ENCODE measurements at places on chromosomes 16 and 17.
A peak's percentile ranks its signal among the peaks of the same experiment; 100 is the strongest.

DNA sequence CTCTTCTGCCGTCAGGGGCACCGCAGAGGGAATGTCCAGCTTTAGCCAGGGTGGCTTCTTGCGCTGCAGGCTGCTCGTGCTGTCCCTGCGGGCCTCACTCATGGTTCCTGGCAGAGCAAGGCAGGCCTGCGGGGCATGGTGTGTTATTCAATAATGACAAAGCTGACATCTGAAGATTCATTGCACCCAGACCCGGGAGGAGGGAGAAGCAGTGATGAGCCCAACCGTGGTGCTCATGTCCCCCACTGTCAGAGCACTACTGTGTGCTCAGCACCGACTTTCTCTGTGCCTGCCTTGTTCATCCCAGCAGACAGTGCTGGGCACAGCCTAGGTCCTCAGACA lies 7.5 kb downstream of the RHBDF1 start:
- DNase-seq, result no peak

- no peak for DNase-seq
Measured at GRCh38 chr17:76792348-76792747, 54.4 kb downstream of the MFSD11 start.

- DNase-seq, result no peak
Measured at GRCh38 chr17:78618264-78619066, 41.3 kb upstream of the DNAH17 start.

DNA sequence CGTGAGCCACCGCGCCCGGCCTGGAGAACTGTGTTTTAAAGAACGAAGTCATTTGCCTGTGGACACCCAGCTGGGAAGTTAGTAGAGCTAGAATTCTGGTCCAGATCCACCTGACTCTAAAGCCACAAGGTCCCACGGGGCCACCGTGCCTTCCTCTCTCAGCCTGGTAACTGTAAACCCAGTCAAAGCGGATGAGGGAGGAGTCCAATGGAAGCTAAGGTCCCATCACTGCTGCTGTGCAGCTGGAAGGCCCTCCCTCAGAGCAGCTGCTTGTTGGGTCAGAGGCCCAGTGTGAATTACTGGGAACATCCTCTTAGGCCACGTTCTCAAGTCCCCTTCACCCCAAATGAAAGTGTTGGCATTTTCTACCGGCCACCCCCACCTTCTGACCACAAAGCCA lies 48.8 kb upstream of the CACNG5 start:
- DNase-seq, result no peak

- DNase-seq, result peak; percentile 0
Measured at GRCh38 chr17:53150101-53150698, 672.5 kb upstream of the KIF2B start.

GRCh38 chr17:282912-283882 lies 69.4 kb downstream of the RPH3AL start:
- DNase-seq, result no peak

GRCh38 chr16:28219282-28219681 lies 7.5 kb upstream of the XPO6 start:
- DNase-seq, result no peak

GRCh38 chr17:45702666-45703266 lies 81.4 kb upstream of the CRHR1 start:
- no peak for DNase-seq

DNA sequence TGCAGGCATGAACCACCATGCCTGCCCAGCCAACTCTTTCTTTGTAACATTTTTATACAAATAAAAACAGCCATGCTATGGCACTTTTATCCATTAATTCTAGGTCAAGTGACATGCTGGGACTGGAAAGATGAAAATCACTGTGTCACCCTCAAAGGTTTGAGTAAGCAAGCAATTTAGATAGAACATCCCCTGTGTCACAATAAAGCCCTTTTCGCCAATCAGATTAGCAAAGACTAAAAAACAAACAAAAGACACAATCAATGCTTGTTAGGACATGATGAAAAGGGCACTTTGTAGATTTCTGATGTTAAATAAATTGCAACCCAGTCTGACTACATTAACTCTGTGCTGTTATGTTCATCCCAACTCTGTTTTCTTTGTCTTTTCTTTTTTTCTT lies 26.4 kb downstream of the CHP2 start:
- DNase-seq, result peak; percentile 26

- DNase-seq, result no peak
Measured at GRCh38 chr17:1758807-1759206, 3.1 kb upstream of the SERPINF1 start.

DNA sequence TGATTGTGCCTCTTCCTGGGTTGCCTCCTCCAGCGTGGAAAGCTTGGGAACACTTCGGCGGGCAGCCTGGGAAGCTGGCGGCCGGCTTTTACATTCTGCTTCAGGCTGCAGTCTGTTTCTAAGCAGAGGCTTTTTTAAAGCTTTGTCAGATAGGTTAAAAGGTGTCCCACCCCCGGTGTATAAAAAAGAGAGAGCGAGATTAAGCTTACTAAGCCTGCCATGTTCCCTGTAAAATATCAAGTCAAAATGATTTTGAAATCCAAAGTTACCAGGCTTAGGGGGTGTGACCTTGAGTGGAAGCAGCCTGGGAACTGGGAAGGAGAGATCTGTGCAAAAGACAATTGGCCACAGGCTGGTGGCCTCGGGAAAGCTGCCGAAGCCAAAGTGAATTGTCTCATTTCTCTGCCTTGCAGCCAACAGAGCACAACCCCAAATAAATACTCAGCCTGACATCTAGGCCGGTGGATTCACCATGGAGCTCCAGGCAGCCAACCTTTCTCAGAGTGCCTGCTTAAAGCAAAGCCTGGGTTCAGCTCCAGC lies 254.5 kb downstream of the FTO start:
- DNase-seq, result no peak

GRCh38 chr16:67529582-67530012 lies 968 bp downstream of the RIPOR1 start:
- no peak for DNase-seq

DNA sequence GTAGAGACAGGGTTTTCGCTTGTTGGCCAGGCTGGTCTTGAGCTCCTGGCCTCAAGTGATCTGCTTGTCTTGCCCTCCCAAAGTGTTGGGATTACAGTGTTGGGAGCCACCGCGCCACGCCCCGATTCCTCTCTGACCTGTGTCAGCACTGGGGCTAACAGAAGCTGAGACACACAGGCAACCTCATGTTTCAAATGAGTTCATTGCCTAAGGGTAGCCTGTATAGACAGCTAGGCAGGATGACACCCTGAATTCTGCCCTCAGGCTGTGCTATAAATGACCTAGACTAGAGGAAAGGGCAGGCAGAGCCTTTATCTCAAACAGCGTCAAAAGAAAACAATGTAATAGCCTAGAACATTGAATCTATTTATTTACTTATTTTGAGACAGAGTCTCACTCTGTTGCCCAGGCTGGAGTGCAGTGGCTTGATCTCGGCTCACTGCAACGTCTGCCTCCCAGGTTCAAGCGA lies 2.3 kb upstream of the CDK3 start:
- DNase-seq, result no peak

Measured in NCI-H1105 treated with DMSO at 0.1 percent for 48 hours (cell line).